ENCODE measurements at places on chromosomes 4 and X.

DNA sequence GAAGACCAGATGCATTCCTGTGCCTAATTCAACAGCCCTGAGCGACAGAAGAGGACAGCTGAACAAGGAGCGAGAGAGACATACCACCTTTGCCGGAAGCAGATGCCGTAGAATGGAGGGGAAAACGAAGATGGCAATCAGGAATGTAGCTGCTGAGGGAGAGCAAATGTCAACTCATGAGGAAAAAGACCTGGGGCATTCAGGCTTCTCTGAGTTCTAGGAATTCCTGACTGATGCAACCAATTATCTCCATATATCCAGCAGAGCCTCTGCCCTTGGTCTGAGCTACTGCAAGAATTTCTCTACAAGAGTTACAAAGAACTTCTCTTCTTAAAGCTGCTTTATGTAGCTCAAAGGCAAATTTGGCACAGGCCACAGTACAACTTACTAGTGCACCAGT lies 40.5 kb upstream of the INPP4B start:
- H3K27ac ChIP-seq: no peak overlapping the region
- no peaks in the 10 kb centered on the region for H3K36me3 ChIP-seq
- no peak for DNase-seq
- no peaks in the 10 kb centered on the region for H3K27me3 ChIP-seq
- no peak overlapping the region for H3K4me3 ChIP-seq
- H3K4me1 ChIP-seq: no peaks in the 10 kb centered on the region

DNA sequence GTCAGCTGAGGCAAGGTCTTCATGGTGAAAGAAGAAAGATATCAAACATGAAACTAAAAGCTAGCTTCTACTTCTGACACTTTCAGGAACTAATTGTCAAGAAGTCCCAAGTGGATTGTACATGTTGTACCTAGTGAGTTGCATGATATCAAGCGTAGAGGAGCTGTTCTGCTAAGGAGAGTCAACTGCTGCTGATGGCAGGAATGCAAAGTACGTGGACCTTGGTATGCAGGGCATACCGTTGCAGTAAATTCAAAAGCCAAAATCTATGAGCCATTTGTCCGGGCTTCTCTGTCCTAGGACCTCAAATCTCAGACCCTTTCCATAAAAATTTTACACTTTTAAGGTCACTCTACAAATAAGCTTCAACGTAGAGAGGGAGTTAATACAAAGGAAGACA lies 446.2 kb downstream of the KCTD8 start:
- no peaks in the 10 kb centered on the region for H3K27me3 ChIP-seq
- H3K36me3 ChIP-seq: no peaks in the 10 kb centered on the region
- DNase-seq: no peak
- H3K4me1 ChIP-seq: no peaks in the 10 kb centered on the region
- no peak overlapping the region for H3K27ac ChIP-seq

- H3K36me3 ChIP-seq: no peaks in the 10 kb centered on the region
- H3K27me3 ChIP-seq: no peaks in the 10 kb centered on the region
- no peaks in the 10 kb centered on the region for H3K4me1 ChIP-seq
- H3K4me3 ChIP-seq: no peak overlapping the region
- DNase-seq: no peak
Measured at GRCh38 chrX:14095702-14096101, 66.0 kb upstream of the GEMIN8 start.

- no peak for DNase-seq
- H3K36me3 ChIP-seq: no peaks in the 10 kb centered on the region
- no peak overlapping the region for H3K4me3 ChIP-seq
- no peaks in the 10 kb centered on the region for H3K27me3 ChIP-seq
Measured at GRCh38 chrX:40960041-40960440, 125.2 kb upstream of the USP9X start.

- no peak for DNase-seq
- H3K4me1 ChIP-seq: no peaks in the 10 kb centered on the region
- H3K4me3 ChIP-seq: no peak overlapping the region
- no peak overlapping the region for H3K27ac ChIP-seq
Measured at GRCh38 chr4:154982187-154983047, 201.3 kb downstream of the RBM46 start.
